ENCODE measurements at places on chromosomes 5 and 9.

GRCh38 chr5:74519161-74519571 is 121.4 kb downstream of the ENC1 start:
- no peak for DNase-seq

DNA sequence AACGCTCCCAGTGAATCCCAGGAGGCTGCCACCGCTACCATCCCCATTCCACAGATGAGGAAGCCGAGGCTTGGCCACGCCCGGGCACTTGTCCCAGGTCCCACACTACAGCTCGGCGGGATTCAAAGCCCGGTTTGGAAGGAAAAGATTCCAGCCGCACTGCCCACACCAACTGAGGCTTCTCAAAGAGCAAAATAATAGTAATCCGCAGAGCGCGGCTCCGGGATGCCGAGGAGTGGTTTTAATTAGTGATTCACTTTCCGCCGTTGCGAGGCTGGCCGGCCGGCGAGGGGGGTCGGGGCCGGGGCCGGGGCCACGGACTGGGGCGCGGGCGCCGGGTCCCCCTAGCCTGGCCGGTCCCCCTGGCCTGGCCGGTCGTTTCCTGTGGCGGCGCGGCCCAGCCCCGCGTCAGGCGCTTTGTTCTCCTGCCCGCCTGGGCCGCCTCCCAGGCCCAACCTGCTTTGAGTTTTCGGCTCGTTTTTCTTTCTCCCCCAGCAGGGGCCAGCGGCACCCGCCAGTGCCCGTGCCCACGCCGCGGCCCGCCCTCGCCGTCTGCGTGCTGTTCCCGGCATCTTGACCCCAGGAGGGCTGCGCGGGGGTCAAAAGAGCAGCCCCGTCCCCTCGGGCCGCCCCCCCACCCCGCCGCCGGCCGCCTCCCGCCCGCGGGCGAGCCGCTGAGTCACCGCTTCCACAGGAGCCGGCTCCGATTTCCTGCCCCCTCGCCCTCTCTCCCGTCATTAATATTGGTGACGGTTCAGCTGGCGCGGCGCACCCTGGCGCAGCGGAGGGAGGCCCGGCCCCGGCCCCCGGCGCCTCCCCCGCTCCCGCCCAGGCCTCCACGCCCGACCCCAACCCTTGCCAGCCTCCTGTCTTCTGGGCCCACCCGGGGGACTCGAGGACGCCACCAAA is 31.2 kb downstream of the FGF18 start:
- peak; percentile 25 for DNase-seq

DNA sequence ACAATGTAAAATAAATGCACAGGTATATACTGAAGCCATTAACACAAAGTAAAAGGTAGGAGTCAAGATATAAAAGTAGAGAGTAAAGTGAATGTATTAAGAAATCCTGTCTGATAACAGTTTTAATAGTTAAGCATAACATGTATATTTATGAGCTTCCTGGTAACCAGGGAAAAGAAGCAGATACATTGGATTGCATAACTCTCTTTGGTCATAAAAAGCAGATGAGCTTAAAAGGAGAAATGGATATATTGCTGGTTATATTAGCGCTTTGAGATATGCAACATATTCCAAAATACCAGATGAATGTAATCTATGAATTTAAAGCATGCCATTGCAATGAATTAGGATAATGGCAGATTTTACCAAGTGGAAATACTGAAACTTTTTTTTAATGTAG is 6.2 kb upstream of the TNFSF8 start:
- no peak for DNase-seq

GRCh38 chr9:137007108-137007815 is 10.9 kb upstream of the CLIC3 start:
- no peak for DNase-seq

GRCh38 chr5:72210888-72211678 is 103.8 kb downstream of the MAP1B start:
- peak; percentile 60 for DNase-seq

DNA sequence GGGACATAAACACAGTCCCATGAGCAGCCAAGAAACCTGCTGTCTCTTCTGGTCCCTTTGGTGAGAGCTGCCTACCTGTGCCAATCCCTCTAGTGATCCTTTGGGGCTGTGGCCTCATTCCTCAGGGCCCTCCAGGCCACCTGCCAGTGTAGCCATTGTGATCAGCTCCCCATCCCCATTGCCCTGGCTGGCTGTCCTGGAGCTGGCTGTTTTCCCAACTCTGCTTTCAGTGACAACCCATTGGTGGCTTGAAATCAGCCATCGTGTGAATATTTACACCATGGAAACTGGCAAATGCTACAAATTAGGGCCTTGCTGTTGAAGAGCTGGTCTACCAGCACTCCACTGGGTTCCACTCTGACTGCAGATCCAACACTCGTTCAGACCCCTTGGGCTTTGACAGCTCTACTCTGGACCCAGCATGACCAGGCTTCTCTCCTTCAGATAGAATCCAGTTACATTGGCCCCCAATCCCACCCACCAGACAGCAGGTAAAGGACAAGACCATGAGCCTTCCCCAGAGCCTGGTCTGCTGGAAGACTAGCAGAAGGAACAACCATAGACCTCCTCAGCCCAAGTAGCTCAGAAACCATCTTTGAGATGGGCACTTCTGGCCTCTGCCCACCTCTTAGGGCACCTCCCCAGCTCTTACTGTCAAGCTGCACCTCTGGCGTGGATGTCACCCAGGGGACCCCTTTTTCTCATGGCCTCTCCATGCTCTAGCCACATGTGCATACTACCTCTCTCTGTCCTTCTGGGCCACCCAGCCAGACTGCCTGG is 69.2 kb upstream of the NEK6 start:
- DNase-seq, result no peak

DNA sequence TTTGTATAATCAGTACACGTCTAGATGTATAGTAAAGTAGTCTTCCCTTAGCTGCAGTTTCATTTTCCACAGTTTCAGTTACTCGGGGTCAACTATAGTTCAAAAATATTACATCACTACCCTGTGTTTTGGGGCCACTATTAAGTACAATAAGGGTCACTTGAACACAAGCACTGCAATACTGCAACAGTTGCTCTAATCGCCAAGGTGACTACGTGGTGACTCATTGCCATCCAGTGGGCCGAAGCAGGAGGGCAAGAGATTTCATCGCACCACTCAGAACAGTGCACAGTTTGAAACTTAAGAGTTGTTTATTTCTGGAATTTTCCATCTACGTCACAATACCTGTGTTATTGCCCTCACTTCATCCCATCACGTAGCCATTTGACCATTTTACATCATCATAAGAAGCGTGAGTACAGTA is at the start of gene ARL14EPL:
Gene ARL14EPL (plus strand): TSS at position 379 of the 424 bp plus-strand sequence. CDS start 18,994 bp downstream, outside the sequence.
- no peak for DNase-seq

GRCh38 chr9:133135146-133135745 is 14.2 kb upstream of the RALGDS start:
- no peak for DNase-seq

DNA sequence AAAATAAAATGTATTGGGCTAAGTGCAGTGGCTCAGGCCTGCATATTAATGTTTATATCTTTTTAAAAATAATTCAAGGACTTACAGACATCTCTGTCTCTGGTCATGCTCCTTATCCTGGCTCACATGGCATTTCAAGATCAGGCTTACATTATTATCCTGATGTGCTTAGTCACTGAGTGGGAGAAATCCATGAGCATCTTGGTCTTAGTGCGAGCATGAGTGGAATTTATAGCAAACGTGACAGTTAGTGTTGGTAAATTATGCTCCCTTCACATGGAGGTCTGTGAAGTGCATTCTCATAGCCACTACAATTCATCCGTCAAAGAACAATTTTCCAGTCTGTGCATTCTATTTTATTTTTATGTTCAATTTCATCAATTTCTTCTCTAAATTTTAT is 237.8 kb upstream of the EDIL3 start:
- DNase-seq, result no peak

DNA sequence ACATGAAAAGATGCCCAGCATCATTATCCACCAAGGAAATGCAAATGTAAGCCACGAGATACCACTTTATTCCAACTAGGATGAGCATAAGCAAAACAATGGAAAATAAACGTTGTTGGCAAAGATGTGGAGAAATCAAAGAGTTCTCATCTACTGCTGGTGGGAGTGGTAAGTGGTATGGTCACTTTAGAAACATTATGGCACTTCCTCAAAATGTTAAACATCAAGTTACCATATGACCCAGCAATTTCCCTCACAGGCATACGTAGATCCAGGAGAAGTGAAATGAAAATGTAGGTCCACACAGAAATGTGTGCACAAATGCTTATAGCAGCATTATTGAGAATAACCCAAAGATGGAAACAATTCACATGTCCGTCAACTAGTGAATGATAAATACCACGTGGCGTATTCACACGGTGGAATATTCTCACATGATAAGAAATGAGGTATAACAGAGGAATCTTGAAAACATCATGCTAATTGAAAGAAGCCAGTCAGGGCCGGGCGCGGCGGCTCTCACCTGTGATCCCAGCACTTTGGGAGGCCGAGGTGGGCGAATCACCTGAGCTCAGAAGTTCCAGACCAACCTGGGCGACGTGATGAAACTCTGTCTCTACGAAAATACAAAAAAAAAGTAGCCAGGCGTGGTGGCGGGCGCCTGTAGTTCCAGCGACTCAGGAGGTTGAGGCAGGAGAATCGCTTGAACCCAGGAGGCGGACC is 16.4 kb upstream of the FLT4 start:
- DNase-seq, result no peak

GRCh38 chr5:142506046-142506445 is 179.8 kb downstream of the FGF1 start:
- DNase-seq, result no peak

- DNase-seq, result no peak
Observed at GRCh38 chr5:68432682-68433081, 217.1 kb downstream of the PIK3R1 start.

- DNase-seq, result no peak
Observed at GRCh38 chr5:120158211-120158610, 305.9 kb upstream of the PRR16 start.

DNA sequence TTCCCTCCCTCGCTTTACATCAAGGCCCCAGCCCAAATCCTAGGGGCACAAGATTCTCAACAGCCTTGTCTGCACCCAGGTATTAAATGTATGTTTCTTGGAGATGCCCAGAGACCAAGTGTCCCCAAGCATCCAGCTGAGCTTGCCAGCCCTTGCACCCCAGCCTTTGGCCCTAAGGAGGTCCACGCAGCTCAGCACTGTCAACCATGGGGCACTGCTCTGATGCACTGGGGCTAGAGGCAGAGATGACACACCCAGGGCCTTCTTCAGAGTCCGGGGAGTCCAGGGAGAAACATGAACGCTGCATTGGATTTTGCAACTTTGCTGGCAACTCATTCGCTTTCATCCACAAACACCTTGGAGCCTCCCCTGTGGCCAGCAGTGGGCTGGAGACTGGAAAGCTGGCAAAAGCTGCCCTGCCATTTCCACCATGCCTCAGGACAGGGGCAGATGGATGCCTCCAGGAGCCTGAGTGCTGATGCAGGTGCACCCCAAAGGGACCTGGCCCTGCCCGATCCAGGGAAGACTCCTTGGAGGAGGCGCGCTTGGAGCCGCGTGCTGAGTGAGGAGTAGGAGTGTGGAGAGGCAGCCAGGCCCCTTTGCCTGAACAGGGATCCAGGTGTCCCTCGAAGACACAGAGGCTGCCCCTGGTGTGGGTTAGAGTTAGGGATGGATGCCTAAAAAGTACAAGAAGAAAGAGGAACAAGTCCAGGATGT is 19.3 kb downstream of the PAEP start:
- no peak for DNase-seq

DNA sequence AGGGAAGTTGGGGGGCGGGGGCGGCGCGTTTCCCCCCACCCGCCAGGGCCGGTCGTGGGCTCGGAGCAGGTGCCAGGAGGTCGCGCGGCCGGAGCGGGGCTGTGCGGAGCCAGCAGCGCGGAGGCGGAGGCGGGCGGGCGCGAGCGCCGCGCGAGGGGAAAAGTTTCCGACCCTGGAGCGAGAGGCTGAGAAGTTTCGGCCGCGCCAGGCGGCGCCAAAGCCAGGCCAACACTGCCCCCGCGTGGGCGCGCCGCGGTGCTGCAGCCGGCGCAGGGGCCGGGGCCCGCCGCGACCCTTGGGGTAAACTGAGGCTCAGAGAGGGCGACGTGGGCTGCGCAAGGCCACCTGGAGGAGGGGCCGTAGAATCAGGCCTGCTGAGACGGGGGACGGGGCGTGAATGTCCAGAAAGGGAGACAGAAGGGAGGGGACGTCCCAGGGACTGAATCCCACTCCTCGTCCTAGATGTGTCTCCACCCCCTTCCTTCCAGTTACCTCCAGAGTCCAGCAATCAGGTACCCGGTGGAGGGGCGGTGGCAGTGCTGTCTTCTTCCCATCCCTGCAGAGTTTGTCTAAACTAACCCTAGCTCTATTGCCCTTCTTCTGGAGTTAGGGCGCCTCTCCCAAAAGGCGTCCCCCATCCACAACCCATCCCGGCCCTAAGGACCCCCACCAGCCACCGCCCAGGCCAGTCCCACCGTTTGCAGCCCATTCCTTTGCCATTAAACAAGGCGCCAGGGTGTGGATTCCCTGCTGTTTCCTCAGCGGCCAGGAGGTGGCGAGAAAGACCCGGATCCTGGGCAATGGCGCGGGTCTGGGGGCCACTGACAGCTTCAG is 10.2 kb downstream of the C9orf50 start:
- DNase-seq, result peak; percentile 84

DNA sequence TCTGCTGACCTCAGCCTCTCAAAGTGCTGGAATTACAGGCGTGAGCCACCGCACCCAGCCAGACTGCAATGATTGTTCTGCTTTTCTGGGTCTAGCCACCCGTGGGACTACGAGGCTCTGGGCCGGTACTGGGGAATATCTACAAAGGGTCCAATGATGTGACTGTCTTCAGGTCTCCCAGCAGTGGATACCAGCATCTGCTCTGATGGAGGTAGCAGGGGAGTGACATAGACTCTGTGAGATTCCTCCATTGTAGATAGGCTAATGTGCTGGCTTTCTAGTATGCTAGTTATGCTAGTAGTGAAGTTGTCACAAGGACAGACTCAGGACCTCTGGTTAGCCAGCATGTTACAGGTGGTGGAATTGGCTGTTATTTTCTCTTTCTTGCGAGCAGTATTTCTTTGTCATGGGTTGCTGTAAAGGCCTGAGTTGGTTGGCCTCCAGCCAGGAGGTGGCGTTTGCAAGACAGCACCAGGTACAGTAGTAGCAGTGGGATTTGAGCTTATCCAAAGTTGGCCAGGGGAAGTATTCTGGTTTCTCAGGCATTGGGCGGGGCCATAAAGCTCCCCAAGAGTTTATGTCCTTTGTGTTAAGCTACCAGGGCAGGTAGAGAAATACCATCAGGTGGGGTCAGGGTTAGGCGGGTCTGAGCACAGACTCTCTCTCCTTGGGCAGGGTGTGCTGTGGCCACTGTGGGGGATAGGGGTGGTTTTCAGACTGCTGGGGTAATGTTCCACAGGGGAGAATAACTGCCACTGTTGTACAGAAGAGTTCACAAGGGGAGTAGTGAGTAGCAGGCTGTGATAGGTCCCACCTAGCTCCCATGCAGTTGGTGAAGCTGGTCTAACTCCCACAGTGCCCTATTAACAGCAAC is 105.2 kb downstream of the SGCD start:
- no peak for DNase-seq

DNA sequence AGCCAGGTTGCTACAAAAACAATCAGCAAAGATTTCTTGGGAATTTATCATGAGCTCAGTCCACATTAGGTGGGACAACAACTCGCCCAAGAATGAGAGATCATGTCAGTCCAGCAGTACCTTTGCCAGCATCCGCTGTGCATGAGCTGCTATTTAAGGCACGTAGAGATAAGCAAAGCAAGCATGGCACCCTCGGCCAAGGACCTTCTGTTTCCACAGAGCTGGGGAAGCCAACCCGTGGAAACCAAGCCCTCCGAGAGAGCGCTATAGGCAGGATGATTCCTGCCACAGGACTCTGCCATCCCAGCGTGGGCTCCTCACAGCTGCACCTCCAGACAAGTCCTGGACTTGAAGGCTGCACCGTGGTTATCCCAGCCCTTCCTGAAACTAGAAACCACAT is 189.5 kb upstream of the PPP1R26 start:
- no peak for DNase-seq

- no peak for DNase-seq
Observed at GRCh38 chr5:37803487-37803886, 36.4 kb downstream of the GDNF start.
